ENCODE measurements at places on chromosomes 16 and 17.

GRCh38 chr17:14630046-14630445 is 329.2 kb downstream of the HS3ST3B1 start:
- no peak for DNase-seq

DNA sequence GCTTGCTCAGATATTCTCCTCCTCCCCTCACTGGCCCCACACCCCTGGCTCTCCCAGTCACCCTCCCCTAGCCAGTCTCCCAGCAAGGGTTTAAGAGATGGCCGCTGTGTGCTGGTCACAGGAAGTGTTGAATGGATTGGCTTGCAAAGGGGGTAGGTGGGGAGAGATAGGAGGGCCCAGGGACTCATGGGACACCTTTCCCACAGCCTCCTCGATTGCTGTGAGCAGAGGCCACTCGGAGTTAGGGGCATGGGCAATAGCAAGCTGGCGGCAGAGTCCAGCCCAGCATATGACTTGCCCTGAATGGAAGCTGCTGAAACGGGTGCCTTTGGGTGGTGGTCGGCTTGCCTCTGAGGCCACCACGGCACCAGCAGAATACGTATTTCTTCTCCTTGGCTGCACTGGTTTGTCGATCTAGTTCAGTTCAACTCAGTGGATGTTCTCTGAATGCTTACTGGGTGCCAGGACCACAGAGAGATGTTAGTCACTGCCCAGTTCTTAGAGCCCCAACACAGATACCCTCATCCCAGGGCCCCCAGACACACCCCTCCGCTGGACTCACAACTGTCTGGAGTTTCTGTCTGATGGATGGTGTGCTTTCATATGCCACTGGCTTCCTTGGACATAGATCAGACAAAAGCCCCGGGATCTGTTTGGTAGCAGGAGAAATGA is 6.0 kb downstream of the WFIKKN2 start:
- DNase-seq = no peak

DNA sequence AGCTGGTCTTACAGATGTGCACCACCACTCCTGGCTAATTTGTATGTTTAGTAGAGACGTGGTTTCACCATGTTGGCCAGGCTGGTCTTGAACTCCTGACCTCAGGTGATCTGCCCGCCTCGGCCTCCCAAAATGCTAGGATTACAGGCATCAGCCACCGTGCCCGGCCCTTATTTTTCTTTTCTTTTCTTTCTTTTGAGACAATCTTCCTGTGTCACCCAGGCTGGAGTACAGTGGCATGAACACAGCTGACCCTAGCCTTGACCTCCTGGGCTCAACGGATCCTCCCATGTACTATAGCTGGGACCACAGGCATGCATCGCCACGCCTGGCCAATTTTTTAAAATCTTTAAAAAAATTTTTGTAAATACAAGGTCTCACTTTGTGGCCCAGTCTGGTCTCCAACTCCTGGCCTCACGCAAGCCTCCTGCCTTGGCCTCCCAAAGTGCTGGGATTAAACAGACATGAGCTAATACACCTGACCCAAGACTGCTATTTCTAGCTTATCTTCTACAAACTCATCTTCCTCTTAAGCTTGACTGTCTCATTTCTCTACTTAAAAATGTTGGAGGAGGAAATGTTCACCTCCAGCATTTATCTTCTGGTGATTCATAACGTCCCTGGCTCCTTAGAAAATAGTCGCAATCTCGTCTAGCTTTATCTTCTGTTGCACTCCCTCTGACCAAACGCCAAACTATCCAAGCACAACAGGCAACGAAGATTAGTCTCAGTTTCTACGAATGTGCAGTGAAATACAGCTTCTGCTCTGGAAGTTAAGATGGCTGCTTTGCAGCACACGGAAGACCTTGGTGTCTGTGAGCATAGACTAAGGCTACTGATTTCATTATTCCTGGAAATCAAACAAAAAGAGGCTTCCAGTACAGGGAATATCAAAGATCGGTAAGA is 8.2 kb upstream of the TMEM94 start:
- DNase-seq = no peak

GRCh38 chr16:26348095-26348494 is 656.3 kb downstream of the HS3ST4 start:
- no peak for DNase-seq

DNA sequence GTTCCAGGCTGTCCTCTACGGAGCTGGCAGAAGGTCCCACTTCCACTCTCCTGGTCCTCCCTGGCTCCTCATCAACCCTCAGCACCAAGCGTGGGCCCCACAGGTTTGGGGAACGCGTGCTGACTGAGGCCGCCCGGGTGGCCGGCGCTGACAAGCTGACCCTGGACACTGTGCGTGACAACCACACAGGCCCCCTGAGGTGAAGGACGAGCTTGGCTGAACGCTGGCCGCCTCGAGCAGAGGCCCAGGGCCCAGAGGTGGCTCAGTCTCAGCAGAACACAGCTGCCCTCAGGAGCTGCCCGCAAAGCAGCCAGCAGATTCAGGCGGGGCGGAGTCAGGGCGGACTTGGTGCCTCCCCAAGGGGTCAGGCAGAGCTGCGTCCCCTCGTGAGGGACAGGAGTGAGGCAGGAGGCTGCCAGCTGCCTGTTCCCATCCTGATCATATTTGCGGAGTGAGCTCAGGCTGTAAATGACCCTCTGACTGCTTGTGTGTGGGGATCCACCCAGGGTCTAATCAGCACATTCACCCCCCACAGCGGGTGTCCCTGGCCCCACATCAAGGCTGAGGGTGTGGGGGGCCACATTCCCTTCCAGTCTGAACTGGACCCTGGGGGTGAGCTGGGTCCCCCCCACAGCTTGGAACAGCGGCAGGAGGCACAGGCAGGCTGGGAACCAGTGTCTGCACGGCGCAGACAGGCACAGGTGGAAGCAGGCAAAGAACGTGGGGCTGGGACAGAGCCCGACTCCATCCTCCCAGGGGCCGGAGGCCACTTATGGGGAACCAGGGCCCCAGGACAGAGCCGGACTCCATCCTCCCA is 105.1 kb upstream of the METRNL start:
- no peak for DNase-seq

DNA sequence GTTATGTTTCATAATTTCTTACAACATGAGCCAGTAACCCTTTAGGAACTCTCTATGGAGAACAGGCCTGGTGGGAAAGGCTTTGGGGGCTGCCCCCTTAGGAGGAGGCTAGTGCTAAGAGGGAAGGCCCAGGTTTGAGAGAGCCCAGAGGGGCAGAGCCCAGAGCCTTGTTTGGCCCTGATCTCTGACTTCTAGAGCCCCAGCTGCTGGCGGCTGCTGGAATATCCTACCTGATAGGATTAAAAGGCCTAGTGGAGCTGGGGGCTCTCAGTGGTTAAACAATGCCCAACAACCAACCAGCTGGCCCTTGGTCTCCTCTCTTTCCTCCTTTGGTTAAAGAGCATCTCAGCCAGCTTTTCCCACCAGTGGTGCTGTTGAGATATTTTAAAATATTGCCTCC is 54.1 kb downstream of the IGF2BP1 start:
- DNase-seq = no peak

DNA sequence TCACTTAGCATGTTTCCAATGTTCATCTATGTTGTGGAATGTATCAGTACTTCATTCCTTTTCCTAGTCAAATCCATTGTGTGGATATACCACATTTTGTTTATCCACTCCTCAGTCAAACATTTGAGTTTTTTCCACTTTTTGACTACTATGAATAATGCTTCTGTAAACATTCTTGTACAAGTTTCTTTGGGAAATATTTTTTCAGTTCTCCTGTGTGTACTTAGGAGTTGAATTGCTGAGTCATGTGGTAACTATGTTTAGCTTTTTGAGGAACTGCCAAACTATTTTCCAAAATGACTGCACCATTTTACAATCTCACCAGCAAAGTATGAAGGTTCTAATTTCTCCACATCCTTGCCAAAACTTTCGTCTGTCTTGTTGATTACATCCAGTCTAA is 223.7 kb upstream of the AXIN2 start:
- no peak for DNase-seq

GRCh38 chr17:74276541-74277009 is 2.5 kb downstream of the DNAI2 start:
- no peak for DNase-seq

GRCh38 chr17:78038748-78039288 is 80.3 kb downstream of the TNRC6C start:
- DNase-seq = no peak

GRCh38 chr17:27460196-27460725 is 4.0 kb downstream of the KSR1 start:
- DNase-seq = no peak

DNA sequence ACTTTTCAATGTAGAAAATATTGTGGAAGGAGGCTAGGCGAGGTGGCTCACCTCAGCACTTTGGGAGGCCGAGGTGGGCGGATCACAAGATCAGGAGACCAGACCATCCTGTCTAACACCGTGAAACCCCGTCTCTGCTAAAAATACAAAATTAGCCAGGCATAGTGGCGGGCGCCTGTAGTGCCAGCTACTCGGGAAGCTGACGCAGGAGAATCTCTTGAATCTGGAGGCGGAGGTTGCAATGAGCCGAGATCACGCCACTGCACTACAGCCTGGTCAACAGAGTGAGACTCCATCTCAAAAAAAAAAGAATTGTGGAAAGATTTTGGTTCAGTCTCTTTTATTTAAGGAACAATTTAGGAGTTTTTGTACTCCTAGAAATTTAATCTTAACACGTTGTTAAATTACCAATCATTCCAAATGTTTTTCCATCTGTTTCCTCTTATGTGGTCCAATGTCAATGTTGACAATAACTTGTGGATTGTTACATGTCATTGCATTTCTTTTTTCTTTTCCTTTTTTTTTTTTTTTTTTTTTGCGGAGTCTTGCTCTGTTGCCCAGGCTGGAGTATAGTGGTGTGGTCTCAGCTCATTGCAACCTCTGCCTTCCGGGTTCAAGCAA is 124.6 kb upstream of the HAS3 start:
- no peak for DNase-seq

GRCh38 chr17:72346306-72346705 is 225.5 kb downstream of the SOX9 start:
- no peak for DNase-seq

GRCh38 chr17:80453998-80454556 is 22.3 kb downstream of the NPTX1 start:
- no peak for DNase-seq

- DNase-seq = no peak
Observed at GRCh38 chr16:2981899-2982250, 1.6 kb upstream of the PKMYT1 start.

DNA sequence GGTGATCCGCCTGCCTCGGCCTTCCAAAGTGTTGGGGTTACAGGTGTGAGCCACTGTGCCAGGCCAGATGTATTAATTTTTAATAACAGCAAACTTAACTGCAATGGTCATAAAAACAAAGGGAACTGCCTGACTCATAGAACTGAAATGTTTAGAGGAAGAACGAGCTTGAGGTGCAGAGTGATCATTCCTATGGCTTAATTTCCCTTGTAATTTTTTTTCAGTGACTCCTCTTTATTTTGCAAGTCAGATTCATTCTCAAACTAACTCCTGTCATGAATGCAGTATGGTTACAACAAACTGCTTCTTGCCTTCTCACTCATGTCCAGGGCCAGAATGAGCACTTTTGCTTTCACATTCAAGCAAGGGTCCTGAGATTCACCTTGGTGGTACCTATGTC is 231.3 kb downstream of the HAPSTR1 start:
- DNase-seq = no peak

GRCh38 chr16:57619133-57619605 is 9.3 kb upstream of the ADGRG1 start:
- DNase-seq = no peak

GRCh38 chr17:37182786-37183465 is 192.9 kb upstream of the C17orf78 start:
- DNase-seq = no peak

DNA sequence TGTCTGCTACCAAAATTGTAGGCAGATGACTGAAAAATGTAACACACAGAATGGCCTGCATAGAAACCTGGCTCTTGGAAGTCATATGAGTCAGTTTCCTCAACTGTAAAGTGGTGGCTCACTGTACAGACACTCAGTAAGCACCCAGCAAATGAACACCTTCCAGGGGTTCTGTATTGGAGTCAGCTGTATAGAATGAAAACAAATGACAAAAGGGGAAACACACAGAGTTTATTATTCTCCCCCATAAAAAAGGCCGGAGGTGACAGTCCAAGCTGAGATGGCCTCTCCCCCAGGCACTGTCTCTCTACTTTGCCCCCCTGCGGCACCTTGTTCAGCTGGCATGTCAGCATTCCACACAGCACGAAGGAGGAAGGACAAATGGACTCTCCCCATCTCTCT is 6.2 kb upstream of the MEOX1 start:
- DNase-seq = no peak

DNA sequence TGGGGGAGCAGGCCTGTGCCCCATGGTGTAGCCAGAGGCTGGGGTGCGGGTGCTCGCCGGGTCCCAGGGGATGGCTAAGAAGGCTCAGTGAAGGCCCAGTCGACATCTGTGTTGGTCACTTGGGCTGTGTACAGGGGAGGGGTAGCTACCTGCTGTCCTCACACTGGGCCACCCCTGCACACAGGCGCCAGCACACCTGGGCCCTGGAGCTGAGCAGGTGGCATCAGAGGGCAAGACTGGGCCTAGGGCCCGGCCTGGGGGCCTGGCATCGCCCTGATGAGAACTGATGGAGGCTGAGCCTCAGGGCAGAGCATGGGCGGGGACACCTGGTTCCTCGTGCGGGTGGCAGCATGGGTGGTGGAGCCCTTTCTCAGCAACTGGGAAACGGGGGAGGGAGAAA is 870 bp upstream of the CTRB2 start:
- DNase-seq = no peak

GRCh38 chr16:1772908-1773702 is at the start of gene MRPS34:
MRPS34 (minus strand) TSS chr16:1773134; CDS start chr16:1773119, 15 bp downstream.
- peak; percentile 76 for DNase-seq

- no peak for DNase-seq
Observed at GRCh38 chr17:48046296-48046695, 1.9 kb upstream of the NFE2L1 start.

GRCh38 chr17:35555691-35556090 is 4.9 kb downstream of the SLFN14 start:
- DNase-seq = no peak

- DNase-seq = no peak
Observed at GRCh38 chr17:35498448-35499178, 38.9 kb downstream of the SLFN12L start.

GRCh38 chr16:80723981-80724380 is 80.4 kb downstream of the CDYL2 start:
- no peak for DNase-seq

- DNase-seq = no peak
Observed at GRCh38 chr17:71845337-71845736, 275.5 kb upstream of the SOX9 start.

GRCh38 chr16:24344784-24345183 is 88.6 kb downstream of the CACNG3 start:
- DNase-seq = no peak

- no peak for DNase-seq
Observed at GRCh38 chr17:7684851-7685532, 2.3 kb downstream of the TP53 start.

- DNase-seq = no peak
Observed at GRCh38 chr16:65070831-65071432, 50.9 kb downstream of the CDH11 start.

- no peak for DNase-seq
Observed at GRCh38 chr17:55607731-55608341, 96.6 kb upstream of the SMIM36 start.

- DNase-seq = no peak
Observed at GRCh38 chr17:76947771-76948170, 79.6 kb downstream of the MGAT5B start.
